Suprapubic skin (tissue), 4 donors: ENCODE measurements at places on chromosomes 12 and 14. TPM values are rescaled to one million over a fixed set of nuclear protein-coding genes. Genes with fewer than 3 reads are reported as not detected.

DNA sequence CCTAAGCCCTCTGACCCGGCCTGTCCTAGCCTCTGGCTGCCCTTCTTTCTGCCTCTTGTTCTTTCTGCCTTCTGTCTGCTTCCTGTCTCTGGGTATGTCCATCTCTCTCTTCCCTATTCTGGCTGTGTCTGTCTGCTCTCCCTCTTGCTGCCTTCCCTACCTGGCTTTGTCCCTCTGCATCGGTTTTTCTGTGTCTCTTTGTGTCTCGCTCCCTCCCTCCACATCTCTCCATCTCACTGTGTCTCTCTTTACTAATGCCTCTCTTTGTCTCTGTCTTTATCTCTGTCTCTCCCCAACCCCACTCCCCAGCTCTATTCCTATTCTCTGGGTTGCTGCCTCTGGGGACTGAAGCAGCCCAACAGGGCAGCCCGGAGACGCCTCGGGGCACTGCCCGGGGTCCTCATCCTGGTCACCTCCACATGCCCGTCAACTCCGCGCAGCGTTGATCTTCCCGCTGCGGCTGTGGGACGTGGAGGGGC is 10.1 kb downstream of the SHMT2 start:
- H3K4me3 ChIP-seq, result peak overlapping the region; percentile 56
- H3K27ac ChIP-seq, result no peak overlapping the region
- peaks cover 66% of the 10 kb centered on the region for H3K27me3 ChIP-seq
- H3K4me1 ChIP-seq, result peaks cover 95% of the 10 kb centered on the region

DNA sequence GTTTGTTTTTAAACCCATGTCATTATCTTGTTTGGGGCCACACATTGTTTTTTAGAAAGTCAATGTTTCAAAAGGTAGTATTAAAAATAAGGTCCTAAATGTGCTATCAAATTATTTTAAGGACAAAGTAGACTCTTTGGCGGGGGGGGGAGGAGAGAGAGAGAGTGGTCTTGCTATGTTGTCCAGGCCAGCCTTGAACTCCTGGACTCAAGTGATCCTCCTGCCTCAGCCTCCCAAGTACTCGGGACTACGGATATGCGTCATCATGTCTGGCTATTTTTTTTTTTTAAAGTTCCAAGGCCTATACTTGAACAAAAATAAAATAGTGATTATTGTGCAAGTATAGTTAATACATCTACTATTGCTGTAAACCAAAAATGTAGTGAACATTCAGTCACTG is 26.2 kb downstream of the PAWR start:
- H3K4me3 ChIP-seq, result no peak overlapping the region
- H3K27me3 ChIP-seq, result no peaks in the 10 kb centered on the region
- no peaks in the 10 kb centered on the region for H3K4me1 ChIP-seq
- no peak overlapping the region for H3K27ac ChIP-seq
- DNase-seq, result no peak
- H3K36me3 ChIP-seq, result no peaks in the 10 kb centered on the region

DNA sequence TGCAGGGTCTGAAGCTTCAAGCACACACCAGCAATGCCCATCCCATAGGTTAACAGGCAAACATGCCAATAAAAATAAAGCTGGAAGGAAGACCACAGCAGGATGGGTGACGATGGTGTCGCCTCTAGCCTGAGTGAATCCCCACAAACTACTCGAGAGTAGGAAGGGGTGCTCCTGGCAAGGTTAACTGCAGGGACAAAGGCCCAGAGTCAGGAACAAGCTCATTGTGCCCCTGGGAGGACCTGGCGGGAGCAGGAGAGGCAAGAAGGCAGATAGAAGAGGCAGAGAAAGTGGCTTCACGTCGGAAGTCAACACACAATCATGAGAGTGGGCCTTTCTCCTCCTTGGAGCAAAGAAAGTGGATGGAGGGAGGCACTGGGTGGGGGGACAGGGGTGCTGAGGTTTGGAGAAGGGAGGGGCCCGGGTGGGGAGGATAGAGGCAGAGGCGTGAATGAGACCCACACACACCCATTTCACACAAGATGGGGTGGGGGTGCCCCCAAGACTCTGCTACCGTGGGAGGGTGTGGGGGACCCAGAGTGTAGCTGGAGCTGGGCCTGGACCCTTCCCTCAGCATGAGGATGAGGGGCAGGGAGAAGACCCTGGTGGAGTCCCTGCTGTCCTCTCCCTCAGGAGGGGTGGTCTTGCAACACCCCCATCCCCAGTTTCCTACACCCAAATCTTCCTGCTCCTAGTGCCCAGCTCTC is 43.1 kb downstream of the DIO3 start:
- H3K4me3 ChIP-seq, result no peak overlapping the region
- H3K27ac ChIP-seq, result no peak overlapping the region

Gene ETNK1
- 22.3 TPM for total RNA-seq
